ENCODE measurements at places on chromosomes 5 and 9.

DNA sequence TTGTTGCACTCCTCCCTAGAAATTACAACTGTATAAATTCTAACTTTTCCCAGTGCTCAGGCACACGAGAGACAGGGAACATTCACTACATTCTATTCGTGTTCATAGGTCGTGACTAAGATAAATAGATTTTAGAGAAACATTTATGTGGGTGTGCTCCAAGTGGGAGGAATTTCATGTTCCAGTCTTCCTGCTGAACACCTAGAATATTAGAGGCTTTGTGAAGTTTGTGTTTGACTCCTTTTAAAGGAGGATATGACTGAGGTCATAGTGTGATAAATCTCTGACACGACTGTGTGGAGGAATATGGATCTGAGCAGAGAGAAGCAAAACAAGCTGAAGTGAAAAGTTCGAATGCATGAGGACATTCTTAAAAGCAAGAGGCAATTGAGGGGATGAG, 355.3 kb downstream of the ZSWIM6 start:
- no peak for DNase-seq

- DNase-seq, result no peak
These were observed 509.8 kb downstream of the CCDC171 start for GRCh38 chr9:16062542-16063240.

DNA sequence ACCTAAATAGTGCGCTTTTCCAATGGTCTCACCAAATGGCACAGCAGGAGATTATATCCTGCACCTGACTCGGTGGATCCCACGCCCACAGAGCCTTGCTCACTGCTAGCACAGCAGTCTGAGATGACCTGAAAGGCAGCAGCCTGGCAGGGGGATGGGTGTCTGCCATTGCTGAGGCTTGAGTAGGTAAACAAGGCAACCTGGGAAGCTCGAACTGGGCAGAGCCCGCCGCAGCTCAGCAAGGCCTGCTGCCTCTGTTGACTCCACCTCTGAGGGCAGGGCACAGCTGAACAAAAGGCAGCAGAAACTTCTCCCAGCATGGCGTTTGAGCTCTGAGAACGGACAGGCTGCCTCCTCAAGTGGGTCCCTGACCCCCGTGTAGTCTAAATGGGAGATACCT, 18.1 kb upstream of the ABLIM3 start:
- DNase-seq, result no peak

DNA sequence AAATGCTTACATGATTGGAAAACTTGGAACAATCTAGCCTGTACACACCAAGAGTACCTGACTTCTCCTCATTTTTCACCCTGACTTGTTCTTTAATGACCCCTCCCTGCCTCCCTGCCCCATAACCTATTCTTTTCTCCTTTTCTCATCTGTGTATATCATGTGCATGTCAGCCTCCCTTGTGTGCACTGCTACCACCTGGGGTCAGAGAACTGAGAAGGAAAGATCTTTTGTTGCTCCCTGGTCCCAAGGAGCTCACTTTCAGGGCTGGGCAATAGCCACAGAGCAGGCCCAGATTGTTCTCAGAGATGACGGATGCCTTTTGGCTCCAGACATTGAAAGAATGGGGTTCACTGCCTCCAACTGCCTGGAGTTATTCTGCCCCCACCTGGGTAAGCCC, 5.1 kb downstream of the MAP1B start:
- no peak for DNase-seq

GRCh38 chr5:159419576-159419975, 89.3 kb upstream of the IL12B start:
- no peak for DNase-seq

- DNase-seq, result no peak
These were observed 49.2 kb downstream of the TIMD4 start for GRCh38 chr5:156913719-156914370.

GRCh38 chr9:98871558-98872065, 64.1 kb downstream of the GALNT12 start:
- DNase-seq, result no peak

- DNase-seq, result no peak
These were observed 1.6 kb upstream of the OBP2B start for GRCh38 chr9:133210609-133211008.

DNA sequence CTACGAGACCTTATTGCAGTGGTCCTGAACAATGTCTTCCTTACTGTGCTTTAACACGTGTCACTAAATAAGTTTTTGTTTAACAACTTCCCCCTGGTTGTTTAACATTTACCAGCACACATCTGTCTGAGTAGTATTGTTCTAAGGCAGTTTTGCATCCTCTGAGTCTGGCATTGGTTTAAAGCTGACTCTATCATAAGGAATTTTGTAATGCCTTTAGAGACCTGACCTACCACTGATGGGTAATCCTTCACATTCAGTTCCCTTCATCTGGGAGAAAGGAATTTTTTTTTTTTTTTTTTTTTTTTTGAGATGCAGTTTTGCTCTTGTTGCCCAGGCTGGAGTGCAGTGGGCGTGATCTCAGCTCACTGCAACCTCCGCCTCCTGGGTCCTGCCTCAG, 20.0 kb upstream of the PCAT7 start:
- DNase-seq, result no peak

- DNase-seq, result no peak
These were observed 50.9 kb upstream of the CEMIP2 start for GRCh38 chr9:71819115-71819739.
